Stimulated activated CD8-positive, alpha-beta memory T cell treated with anti-CD3 and anti-CD28 coated beads, Interleukin-12 subunit alpha, Interleukin-12 subunit beta, amount 100 ng/mL, for 1 hour (primary cell): ENCODE measurements at places on chromosomes 2 and 18.

DNA sequence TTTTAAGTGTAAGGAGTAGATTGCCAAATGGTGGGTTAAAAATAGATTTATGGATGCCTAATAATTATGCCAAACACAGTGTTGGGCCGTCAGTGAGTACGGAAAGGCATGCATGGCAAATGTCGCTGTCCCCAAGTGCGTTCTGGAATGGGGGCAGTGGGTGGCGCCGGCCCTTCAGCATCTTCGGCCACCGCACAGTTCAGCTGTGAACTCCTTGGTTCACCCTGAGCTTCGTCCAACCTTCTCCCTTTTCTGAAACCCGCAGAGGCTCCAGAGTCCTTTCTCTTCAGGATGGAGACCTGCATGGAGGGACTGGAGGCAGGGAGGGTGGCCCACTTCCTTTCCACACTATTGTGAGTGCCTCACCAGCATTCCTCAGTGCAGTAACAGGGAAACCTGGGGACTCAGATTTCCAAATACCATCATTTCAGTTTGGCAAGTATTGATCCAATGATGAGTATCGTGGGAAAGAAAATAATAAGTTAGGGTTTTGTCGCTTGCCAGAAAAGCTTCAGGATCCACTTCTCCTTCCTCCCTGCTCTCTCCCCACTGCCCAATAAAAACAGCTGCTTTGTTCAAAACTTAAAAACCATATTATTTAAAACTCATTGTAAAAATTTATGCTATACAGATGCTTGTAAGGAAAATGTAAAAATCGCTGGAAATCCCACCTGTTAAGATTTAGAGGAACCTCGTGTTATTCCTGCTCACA is 74.6 kb upstream of the TXNDC2 start:
- DNase-seq, result no peak

DNA sequence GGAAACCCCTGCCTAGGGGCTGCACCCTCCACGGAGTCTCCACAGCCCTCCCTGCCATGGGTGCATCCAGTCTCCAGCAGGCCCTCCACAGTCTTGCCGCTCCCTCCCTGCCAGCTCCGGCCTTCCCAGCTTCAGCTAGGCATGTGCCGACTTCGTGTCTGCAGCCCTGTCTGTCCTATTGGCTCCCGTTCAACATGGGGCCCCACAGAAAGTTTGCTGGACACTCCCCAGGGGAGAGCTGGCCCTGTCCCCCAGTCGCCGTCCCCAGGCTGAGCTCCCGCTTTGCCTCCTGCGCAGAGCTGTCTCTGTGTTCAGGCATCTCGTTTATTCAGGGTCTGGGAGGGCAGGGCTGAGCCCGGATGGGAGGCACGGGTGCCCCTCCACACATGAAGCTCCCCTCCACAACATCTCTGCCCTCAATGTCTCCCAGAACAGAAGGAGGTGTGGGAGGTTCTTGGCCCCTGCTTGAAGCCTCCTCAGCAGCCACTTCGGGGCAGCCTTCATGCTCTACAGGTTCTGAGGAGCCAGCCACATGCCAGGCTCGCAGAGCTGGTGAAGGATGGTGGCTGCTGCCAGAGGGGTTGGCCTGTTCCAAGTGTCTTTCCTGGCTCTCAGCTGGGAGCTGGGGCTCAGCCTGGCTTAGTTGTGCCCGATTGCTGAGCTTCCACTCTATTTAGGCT is 120.1 kb upstream of the PXDN start:
- DNase-seq, result no peak

GRCh38 chr2:25281522-25281921 is 60.2 kb downstream of the DNMT3A start:
- no peak for DNase-seq

DNA sequence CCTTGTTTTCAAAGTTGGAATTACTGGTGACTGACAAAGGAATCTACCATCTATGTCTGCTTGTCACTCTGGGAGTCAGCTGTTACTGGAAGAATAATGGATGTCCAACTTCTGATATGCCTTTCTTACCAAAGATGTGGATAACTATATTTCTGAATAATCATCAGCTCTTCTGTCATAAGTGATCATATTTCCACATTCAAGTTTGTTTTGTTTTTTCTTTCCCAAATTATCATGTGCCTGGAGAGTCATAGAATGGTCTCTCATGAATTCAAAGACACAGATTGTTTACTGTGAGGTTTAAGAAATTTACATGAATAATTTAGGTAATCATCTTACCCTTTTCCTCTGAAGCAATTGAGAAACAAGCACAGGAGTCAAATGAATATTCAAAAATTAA is 986.7 kb upstream of the CDH2 start:
- no peak for DNase-seq

DNA sequence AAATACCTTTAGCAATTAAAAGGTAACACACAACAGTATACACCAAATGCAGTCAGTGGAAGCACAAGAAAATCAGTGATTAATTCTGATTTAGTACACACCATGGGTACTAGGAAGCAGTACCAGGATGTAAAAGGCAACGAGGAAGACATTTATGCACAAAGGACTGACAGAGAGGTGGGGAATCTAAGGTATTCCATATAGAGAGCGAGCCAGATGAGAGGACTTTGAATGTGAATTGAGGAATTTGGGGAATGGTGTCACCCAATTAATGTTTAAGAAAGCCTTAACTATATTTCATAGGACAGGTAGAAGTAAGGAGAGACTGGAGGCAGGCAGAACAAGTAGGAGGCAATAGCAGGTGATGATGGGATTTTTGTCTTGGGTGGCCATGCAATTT is 11.7 kb downstream of the CPS1 start:
- no peak for DNase-seq

DNA sequence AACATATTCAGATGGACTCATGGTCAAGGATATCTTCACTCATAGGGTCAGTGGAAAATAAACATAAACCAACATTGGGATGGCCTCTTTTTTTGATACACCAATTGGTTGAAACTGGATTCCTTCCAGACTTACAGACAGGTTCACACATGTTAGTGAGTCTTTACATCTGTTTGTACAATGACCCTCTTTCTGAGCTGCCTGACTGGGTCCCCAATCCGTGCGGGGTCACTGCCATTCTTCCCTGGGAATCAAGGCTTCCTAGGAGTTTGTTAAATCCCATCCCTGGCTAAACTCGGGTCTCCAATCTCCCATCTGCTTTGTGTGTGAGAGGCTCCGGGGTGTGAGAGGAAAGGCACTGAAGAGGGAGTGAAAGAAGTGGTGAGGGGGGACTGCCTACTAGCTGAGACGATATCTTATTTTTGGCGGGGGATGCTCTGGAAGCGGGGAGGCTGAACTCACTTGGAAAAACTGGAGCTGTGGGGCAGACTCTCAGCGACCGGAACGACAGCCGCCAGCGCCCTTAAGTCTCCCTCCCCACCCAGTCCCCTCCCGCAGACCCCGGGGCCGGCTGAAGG is 487 bp downstream of the STARD6 start:
- DNase-seq, result no peak

DNA sequence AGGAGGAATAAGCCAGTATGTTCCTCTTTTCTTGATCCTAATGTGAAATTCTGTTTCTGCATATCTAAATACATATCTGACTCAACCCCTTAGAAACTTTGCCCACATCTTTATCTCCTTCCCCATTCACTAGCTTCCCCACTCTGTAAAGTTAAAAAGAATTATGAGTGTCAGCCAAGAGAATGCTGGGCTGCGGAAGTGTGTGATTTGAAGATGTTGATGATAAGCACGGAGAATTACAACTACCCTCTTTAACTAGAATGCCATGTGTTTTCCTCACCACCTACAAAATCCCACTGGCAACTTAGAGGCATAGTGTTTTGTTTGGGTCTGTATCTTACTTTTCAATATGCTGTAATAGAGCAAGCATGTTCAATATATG is 490.4 kb upstream of the FANCL start:
- no peak for DNase-seq

DNA sequence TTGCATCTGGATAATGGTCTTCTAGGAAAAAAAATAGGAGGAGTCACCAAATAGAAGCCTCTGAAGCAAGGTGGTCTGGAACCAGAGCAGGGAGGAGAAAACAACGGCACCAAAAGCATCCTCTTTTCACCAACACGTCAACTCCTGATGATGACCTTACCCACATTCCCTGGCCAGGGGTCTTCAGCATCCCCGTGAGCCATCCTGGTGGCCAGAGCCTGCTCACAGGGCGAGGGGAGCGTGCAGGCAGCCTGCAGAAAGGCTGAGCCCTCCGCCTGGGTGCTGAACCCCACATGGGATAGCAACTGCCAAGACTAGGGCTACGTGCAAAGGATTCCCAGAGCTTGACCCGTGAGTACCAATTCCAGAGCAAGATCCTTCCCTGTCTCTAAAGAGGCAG is 191.0 kb downstream of the NDUFA10 start:
- no peak for DNase-seq

DNA sequence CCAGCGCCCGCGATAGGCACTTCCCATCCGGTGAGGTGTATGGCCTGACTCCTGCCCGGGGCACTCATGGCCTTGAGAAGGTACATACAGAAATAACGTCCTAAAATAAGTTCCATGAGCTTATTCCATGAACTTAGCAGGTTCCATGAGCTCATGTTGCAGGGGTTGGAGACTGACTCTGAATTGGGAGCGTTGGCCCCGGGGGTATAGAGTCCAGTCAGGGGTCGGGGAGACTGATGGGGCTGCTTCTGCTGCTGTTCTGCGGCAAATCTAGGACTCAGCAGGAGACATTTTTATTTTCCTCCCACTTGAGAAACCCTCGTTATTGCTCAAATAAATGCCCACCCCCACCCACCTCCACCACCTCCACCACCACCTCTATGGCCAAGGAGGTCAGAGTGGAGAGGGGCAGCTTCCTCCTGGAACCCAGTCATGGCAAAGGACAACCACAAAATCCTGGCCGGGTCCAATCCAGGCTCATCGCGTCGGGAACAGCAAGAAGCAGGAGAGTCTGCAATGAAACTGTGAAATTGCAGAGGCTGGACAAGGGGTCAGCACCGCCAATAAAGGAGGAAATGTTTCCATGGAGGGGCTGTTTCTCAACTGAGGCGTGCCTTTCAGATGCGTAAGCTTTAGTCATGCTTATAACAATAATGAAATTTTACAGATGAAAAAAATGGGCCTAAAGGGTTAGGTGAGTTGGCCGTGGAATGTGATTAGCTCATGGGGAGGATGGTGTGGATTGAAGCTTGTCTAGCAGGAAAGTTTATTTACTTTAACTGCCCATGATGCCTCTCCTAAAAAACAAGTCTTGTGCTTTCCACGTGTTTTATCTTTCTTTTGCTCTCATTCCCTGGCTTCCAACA is 136.6 kb upstream of the ALKAL2 start:
- no peak for DNase-seq

- DNase-seq, result no peak
Measured at GRCh38 chr2:29060441-29060840, 13.9 kb downstream of the PCARE start.

- DNase-seq, result no peak
Measured at GRCh38 chr2:19059076-19059475, 299.3 kb downstream of the OSR1 start.

DNA sequence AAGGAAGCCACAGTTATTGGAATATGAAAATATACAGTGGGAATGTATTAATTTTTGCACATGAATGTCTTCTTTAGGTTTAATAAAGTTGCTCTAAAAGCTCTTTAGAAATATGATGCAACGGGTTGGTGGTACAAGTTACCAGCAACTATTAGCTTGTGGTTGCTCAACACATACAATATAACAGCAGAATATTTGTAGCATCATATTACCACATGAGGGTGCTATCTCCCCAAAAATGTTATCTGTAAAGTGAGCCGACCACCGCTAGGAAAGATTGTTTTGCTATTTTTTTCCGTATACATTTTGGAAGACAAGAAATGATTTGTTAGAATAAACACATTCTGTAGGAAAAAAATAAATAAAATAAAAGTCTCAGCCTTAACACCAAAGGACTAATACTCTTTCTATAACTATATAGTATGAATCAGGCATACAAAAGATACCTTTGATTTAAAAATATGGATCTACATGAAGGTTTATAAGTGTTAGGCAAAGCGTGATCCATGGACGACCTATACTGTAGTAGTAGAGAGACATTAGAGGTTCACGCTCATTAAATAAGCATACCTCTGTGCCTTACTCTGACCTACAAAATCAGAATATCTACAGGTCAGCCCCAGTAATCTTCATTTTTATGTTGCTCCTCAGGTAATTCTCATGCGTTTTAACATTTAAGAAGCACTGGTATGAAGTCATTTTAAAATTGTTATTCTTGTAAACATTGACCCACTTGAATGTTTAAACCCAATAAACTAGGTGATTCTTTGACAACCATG is 1110.6 kb upstream of the ACVR2A start:
- no peak for DNase-seq

- DNase-seq, result no peak
Measured at GRCh38 chr18:75216212-75216910, 5.8 kb downstream of the TSHZ1 start.

DNA sequence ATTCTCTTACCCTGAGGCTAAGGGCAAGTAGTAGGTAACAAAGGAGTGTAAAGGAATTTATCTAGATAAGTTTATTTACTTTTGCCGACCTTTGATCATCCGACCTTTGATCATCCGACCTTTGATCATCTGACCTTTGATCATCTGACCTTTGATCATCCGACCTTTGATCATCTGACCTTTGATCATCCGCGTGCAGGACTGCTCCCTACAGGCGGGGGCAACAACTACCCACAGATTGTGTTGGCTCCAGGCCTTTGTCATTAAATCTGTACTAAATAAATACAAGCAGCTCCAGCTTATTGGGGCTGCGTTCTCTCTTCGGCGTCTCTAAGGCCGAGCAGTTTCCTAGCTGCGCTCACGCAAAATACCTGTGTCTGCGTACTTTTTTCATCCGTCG is 56.6 kb downstream of the ZNF638 start:
- DNase-seq, result no peak

DNA sequence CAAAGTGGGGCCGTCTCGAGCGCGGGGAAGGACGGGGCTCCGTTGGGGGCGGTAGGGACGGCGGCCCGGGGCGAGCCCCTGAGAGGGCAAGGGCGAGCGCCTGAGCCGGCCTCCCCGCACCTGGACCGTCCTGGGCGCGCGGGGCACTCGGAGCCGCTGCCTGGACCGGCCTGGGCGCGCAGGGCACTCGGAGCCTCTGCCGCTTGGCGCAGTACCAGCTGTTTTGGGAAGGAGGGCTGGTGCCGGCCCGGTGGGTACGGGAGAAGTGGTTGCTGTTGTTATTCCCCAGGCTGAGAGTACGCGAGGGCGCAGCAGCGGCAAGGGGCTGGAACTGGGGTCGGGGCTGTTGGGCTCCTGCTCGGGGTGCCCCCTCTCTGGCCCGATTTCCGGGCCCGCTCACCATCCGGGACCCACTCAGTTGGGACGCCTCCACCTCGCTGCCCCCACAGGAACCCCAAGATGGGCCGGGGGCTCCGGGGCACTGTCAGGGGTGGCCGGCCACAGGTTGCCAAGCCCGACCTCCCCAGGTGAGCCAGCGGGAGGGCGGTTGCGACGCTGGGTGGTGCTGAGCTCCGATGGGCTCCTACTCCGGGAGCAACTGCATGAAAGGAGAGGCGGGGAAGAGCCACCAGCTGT is 579 bp downstream of the ARHGEF4 start:
- DNase-seq, result no peak

- no peak for DNase-seq
Measured at GRCh38 chr2:186716899-186717298, 23.0 kb downstream of the FAM171B start.

GRCh38 chr2:118832071-118832790 is 15.2 kb downstream of the EN1 start:
- DNase-seq, result no peak

- DNase-seq, result no peak
Measured at GRCh38 chr2:21467910-21468309, 344.1 kb downstream of the TDRD15 start.

GRCh38 chr2:167935803-167936110 is 311.6 kb downstream of the STK39 start:
- DNase-seq, result no peak
